ENCODE measurements at places on chromosomes 7 and 10.

- DNase-seq, result no peak
These were observed 16.8 kb downstream of the OCM2 start for GRCh38 chr7:97973206-97973658.

GRCh38 chr7:26948617-26949118 is 84.3 kb upstream of the SKAP2 start:
- no peak for DNase-seq

DNA sequence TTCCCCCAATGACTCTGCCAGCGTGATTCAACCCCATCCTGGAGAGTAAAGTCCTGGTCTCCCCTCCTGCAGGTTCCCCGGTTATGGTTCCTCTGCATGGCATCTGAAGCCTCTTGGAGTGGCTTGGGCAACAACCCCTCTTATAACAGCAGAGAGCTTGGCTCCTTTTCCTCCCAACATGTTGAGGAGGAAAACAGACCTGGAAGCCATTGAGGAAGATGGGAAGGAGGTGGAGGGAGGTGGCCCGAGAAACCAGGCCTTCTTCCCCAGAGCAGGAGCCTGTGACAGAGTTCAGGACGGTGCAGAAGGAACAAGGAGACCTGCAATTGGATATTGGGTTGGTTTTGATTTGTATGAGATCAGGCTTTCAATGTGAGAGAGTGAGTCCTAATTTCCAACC is 184.0 kb upstream of the ADCY1 start:
- no peak for DNase-seq

GRCh38 chr7:127884066-127884559 is 147.1 kb downstream of the LRRC4 start:
- no peak for DNase-seq

DNA sequence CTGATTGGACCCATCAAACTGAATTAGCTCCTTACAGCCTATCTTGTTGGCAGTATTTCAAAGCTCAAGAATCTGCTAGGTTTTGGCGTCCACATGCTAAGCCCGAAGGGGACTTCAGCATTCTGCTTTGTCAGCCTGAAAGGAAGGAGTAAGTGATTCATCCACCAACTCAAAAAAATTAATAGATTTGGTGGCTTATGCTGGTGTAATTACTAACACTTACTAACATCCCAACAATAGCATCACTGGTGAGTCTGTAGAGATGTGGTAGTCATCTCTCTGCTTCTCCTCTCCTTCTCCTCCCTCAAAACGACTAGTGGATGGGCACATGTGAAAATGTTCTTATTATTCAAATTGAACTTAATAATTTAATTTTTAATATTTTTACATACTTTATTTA is 53.8 kb upstream of the EGR2 start:
- no peak for DNase-seq

DNA sequence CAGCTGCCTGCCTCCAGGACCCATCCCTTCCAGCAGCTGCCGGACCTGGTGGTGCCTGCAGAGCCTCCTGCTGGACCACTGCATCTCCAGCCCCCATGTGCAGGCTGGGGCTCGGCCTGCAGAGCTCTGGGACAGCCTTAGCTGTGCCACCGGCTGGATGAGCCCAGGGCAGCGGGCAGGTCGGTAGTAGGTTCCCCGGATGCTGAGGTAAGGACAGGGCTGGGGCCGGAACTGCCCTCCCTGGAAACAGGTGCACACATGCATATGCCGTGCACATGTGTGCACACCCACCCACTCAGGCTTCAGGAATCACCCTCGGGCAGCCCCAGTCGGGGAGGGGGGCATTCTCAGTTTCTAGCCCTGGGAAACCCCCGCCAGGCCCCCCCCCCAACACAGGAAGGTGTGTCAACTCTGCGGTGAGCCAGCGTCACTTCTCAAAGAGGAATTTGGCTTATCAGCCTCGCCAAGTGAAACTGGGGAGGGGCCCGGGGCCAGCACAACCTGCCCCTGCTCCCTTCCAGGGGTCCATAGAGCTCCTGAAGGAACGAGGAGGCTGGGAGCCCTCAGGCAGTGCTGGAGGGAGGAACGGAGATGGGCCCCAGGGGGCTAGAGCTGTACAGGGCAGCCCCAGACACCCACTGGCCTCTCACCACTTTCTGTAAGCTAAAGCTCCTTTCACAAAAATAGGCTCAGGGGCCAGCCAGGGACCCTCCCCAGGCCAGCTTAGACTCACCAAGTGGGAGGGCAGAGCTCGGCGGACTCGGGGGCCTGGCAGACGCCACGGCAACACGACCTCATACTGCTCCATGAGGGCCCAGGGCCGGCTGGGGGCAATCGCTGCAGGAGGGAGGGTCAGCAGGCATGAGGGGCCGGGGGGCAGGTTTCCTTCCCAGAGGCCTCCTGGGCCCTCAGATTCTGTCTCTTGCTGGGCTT is 1.7 kb downstream of the ADAM8 start:
- DNase-seq, result peak; percentile 64

GRCh38 chr7:42219447-42219846 is 17.6 kb downstream of the GLI3 start:
- no peak for DNase-seq

Data from stimulated activated CD8-positive, alpha-beta memory T cell treated with anti-CD3 and anti-CD28 coated beads, Interleukin-4, amount 100 ng/mL, for 1 hour (primary cell).